ENCODE measurements at places on chromosomes 4 and X. TPM values are rescaled to one million over a fixed set of nuclear protein-coding genes. Genes with fewer than 3 reads are reported as not detected.

Gene SERPINA7
- not detected for polyA plus RNA-seq

Gene ELK1
- polyA plus RNA-seq, result 21.9 TPM

Gene NXF2
- not detected for polyA plus RNA-seq

Gene ARX
- not detected for polyA plus RNA-seq

Gene ZBTB33
- 12.5 TPM for polyA plus RNA-seq

Gene CSN3
- polyA plus RNA-seq, result not detected

Gene AMTN
- not detected for polyA plus RNA-seq

Gene BEX5
- polyA plus RNA-seq, result 5.8 TPM

Gene PRSS12
- not detected for polyA plus RNA-seq

Gene AR
- polyA plus RNA-seq, result not detected

Gene GLOD5
- polyA plus RNA-seq, result not detected

Gene WNK3
- polyA plus RNA-seq, result 0.13 TPM

Gene VEGFC
- polyA plus RNA-seq, result not detected

Gene RAB33A
- polyA plus RNA-seq, result 11.0 TPM

Gene SYTL5
- polyA plus RNA-seq, result not detected

Gene UGT2B11
- polyA plus RNA-seq, result not detected

Gene MAGEA8
- polyA plus RNA-seq, result not detected

DNA sequence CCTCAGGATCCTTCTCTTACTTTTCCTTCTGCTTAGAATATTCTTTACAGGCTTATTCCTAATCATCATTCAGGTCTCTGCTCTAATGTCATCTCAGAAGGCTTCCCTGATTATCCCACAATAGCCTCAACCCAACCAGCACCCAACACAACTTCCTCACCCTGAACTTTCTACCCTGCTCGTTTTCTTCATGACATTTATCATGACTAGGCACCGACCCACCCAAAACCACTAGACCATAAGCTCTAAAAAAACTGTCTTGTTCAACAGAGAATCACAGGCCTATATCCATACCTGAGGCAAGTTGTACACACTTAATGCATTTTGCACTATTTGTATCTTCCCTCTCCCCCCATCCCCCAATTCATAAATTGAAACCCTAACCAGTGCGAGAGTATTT, 95.3 kb downstream of the SH3RF1 start:
- DNase-seq, result no peak

DNA sequence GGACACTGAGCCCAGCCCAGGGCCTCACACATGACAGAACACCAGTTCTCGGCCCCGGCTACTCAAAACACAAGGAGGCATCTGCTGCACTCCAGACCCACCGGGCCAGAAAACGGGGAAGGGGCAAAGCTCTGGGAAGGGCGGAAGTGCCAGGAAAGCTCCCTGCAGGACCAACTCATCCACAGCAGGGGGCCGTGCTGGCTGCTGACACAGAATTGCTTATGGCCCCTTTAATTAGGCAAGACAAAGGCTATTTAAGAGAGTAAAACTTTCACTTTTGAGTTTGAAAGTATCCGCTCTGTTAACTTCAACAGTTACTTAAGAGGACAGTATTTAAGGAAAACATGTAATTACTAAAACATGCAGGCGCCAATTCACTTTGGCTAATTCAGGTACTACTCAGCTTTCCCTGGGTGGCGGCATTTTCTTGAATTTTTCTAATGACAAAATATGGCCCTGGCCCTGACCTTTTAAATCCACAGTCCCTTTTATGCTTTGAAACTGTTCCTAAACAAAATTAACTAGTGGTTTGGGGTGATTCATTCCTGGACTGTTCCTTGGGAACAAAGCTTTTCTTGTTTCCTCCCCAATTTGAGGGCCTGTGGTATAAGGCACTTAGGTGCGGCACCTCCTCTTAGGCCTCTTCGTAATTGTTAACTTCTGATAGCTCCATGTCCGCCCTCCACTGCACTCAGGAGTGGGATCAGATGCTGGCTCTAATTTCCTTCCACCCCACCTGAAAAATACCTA, 40.4 kb downstream of the NSG1 start:
- no peak for DNase-seq

- DNase-seq, result no peak
These were observed 27.0 kb upstream of the LNX1 start for GRCh38 chr4:53618321-53618720.

DNA sequence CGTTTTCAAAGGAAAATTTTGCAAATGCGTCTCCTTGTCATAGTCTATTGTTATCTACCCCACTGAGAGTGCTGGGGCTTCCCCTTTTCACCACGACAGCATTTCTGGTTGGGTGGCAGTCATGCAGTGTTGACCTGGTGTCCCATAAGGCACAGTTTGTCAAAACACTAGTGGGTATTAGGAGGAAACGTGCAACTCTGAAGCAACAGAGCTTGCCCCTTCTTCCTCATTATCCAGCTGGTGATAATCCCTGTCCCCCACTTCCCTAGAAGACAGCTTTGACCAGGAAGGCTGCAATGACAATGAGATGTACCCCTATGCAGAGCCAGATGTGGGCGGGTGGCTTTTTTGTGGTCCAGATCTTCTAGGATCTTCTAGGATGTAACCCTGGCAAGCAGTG, 1.8 kb downstream of the TBC1D1 start:
- DNase-seq, result peak; percentile 25

DNA sequence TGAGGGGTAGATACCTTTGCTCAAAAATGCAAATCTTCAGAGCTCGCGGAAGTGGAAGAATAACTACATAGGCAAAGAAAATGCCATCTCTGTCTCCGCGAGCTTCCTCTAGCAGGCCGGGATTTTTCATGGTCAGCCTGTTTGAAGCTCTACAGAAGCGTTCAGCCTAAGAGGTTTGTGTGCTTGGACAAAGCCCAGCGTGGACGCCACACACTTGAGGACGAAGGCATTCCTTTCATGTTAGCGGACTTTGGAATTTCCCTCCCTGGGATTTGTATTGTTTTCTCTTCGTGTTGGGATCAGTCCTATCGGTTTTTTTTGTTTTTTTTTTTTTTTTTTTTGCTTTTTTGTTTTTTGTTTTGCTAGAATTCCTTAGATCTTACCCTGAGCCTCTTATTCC, 53.7 kb downstream of the SMIM31 start:
- DNase-seq, result no peak

- no peak for DNase-seq
These were observed 62.2 kb downstream of the ANXA3 start for GRCh38 chr4:78613522-78614321.

GRCh38 chrX:153620576-153620975, 21.6 kb upstream of the CCNQ start:
- DNase-seq, result no peak

GRCh38 chr4:185591679-185592141, 56.4 kb upstream of the PDLIM3 start:
- no peak for DNase-seq

DNA sequence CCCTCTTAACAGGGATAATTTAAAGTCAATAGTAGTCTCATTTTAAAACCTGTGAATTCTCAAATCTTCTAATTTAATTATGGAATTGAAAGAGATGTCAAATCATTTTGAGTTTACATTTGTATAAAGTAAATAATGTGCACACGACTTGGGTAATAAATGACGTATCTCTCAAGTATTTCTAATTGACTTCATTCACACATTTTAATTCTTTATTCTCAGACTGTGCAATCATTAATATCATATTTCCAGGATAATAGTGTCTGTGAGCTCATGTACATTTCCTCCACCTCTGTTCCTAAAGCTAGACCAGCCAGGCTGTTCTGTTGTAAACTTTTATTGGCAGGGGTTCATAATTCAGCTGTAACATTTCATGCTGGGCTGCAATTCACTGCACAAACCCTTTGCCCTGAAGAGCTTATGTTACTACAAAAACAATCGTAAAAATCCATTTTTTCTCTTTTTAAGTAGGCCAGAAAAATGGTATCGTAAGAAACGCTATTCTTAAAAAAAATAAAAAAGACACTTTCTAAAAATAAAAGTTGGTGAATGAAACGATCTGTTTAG, 1103.1 kb upstream of the TENM3 start:
- no peak for DNase-seq

GRCh38 chrX:40773809-40774208, 38.5 kb upstream of the MED14 start:
- DNase-seq, result no peak

DNA sequence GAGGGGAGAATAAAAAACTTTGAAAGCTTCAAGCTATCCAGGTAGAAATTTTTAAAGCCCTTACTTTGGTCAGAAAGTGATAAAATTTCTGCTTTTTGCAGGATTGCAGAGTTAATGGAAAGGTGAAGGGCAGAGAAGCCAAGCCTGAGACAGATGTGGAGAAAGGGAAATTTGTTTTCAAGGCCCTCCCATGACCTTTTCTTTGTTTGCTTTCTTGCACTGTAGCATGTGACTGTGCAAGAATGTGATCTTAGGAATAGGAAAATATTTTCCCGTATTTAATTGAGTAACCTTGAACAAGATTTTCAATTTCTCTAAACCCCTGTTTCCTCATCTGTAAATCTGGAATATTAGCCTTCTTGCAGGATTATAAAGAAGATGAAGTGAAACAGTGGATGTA, 307.2 kb downstream of the PPARGC1A start:
- no peak for DNase-seq

- no peak for DNase-seq
These were observed 36.0 kb downstream of the INTU start for GRCh38 chr4:127668770-127669169.

- DNase-seq, result no peak
These were observed 138.8 kb upstream of the MSX1 start for GRCh38 chr4:4720646-4721045.

GRCh38 chrX:1618689-1619088, 3.8 kb downstream of the ASMT start:
- no peak for DNase-seq

GRCh38 chr4:56217343-56217890, 169.9 kb downstream of the AASDH start:
- no peak for DNase-seq

GRCh38 chr4:86247906-86248305, 111.9 kb downstream of the MAPK10 start:
- no peak for DNase-seq

- peak; percentile 47 for DNase-seq
These were observed 2.7 kb downstream of the CPLX1 start for GRCh38 chr4:823176-823760.

GRCh38 chrX:140817943-140818342, 108.4 kb downstream of the LINC00632 start:
- DNase-seq, result no peak

GRCh38 chr4:27692158-27692557, 831.5 kb downstream of the STIM2 start:
- no peak for DNase-seq

- DNase-seq, result no peak
These were observed 387.8 kb downstream of the PRR32 start for GRCh38 chrX:127207326-127207725.

DNA sequence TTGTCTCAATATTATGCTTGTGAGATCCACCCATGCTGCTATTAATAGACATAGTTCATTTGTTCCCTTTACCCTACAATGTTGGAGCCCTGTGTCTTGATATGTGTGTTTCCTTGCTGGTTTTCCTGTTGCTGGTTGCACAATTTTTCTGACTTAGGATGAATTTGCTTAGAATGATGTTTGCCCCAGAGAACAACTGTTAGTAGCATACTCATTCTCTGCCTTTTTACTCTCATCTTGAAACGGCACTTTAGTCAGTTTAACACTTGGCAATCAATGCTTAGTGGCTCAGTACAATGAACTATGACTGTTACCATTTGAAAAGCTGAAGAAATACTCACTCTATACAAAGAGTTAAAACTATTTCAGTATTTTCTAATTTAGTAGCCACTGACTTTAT, 158.8 kb upstream of the NDST4 start:
- no peak for DNase-seq

GRCh38 chr4:89914609-89915550, 20.2 kb downstream of the MMRN1 start:
- DNase-seq, result no peak

GRCh38 chr4:161554372-161554990, 609.3 kb downstream of the FSTL5 start:
- DNase-seq, result no peak

DNA sequence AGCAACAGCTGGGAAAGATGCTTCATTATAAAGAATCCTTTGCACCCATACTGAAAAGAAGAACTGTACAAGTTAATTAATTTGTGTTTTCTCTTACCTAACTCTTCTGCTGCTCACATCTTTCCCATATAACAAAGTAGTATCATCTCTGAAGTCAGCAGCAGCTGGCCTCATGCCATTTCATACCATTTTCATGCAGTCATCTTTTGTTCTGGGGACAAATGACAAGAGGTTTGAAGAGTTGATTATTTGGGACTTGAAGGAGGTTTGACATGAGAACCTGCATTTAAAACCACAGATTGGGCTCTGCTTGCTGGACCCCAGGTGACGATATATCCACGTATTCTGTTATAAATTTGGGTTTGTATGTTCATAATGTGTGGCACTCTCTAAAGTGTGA, 430.3 kb downstream of the SPRY1 start:
- DNase-seq, result no peak

DNA sequence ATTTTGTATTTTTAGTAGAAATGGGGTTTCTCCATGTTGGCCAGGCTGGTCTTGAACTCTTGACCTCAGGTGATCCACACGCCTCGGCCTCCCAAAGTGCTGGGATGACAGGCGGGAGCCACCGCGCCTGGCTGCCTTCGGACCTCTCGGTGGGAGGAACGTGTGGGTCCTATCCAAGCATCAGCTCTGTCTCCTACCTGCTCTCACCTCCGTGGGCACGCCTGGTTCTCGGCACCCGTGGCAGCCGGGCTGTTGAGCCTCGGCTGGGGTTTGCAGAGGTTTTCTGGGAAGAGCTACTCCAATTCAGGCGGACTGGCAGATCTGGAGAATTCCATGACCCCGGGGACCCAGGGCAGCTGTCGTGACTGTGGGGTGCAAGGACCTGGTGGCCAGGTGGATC, 23.6 kb upstream of the PPP2R3B start:
- DNase-seq, result no peak

GRCh38 chr4:177108708-177109107, 201.0 kb upstream of the NEIL3 start:
- DNase-seq, result no peak

- DNase-seq, result no peak
These were observed 56.8 kb downstream of the CD99L2 start for GRCh38 chrX:150841456-150842197.

GRCh38 chr4:8730681-8731080, 138.1 kb downstream of the CPZ start:
- no peak for DNase-seq

DNA sequence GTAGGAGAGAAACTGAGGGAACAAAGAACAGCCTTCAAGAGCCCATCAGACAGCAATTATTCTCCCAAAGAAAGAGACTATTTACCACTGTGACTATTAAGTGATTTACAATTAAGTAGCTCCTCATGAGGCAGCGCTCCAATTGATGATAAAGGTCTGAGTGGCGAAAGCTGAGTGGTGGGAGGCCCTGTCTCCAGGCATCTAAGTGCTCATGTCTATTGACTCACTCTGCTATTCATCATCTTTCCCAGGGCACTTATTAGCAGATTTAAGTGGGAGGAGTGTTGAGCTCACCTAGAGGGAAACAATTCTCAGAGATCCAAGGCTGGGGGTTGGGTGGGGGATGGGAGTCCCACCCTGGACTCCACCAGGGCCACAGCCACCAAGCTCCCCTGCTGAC, 23.3 kb downstream of the AMER1 start:
- no peak for DNase-seq

DNA sequence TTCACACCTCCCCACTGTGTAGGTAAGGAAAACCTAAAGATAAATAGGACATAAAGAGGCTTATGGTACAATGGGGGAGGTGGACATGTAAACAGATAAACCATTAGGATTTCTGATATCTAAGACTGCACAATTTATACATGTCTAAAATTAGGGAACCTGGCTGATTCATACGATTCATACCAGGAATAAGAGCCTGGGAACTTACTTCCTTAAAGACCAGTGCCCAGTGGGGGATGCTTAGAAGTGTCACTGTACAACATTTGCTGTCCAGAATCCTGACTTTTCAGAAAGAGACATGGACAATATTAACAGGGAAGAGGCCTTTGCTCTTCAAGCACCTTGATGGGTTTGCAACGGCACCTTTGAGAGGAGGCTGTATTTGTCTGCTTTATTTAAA, 116.8 kb upstream of the KIT start:
- no peak for DNase-seq

All from CD8-positive, alpha-beta memory T cell (primary cell).